ENCODE measurements at places on chromosomes 16 and 17.

GRCh38 chr17:37698911-37699255, 46.0 kb downstream of the HNF1B start:
- no peak for DNase-seq

- peak; percentile 97 for DNase-seq
These were observed 2.5 kb downstream of the CORO1A start for GRCh38 chr16:30185683-30186421.

GRCh38 chr16:67948015-67948414, 4.1 kb upstream of the LCAT start:
- no peak for DNase-seq

GRCh38 chr17:75288770-75289114, 491 bp downstream of the SLC25A19 start:
- DNase-seq: peak; percentile 54

DNA sequence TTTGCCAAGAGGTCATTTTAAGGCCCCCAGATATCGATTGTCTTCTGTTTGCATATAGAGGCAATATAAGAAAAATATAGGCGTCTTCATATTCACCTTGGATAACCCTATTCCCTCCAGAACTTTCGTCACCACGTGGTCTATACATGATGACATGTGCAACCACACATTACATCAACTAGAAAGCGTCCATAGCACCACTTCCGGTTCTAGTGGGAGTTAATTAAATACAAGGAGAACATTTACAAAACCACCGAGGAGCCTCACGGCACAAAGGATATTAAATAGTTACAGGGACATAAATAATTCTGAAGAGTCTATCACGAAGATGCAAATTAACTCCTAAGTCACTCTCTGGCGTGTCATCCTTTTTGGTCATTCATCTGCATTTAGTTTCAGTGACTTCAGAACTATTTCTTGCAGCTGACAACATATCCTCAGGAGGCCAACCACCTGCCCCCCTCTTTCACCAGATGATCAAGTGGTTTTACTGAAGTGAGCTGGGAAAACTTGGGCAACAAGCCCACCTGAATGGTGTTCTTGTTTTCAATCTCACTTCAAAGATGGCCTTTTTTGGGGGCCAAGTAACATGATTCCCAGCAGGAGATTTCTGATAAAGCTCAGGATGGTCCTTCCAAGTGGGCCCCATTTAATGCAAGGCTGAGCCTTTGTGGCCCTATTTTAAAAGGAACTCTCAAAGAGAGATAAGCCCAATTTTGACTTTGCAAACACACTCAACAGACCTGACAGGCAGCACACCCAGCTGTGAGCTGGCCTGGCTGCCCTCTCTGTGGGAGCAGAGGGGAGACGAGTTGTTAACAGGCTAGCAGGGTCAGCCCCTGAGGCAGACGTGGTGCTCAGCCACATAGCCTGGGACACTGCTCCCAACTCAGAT, 15.3 kb downstream of the CMTM3 start:
- DNase-seq: no peak

DNA sequence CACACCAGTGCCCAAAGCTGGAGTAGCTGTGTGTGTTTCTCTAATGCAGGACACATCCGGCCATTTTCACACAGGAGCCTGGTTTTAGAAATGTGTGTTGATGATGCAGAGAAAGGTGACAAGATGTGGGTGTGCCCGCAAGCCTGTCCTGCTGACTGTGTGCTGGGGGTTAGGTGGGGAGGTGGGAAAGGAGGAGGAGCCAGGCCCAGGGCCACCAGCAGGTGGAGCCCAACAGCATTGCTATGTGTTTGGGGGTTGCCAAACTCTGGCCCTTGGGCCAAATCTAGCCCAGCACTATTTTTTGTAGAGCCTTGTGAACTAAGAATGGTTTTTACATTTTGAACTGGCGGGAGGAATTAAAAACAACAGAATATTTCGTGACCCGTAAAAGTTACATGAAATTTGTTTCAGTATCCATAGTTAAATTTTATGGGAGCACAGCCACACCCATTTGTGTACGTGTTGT, 61.7 kb upstream of the LGALS9 start:
- peak; percentile 71 for DNase-seq

DNA sequence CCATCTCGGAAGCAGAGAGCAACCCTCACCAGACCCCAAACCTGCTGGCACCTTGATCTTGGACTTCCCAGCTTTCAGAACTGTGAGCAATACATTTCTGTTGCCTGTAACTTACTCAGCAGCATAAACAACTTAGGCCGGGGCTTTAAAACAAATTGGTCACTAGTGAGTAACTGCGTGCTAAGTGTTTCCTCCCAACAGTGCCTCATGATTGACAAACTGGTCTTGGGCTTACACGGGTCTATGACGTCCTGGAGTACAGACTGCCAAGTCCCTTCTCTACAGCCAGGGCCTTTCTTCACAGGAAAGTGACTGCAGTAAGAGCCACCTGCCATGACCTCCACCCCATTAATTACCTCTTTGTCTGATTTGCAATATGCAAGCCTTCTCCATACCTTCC, 136.7 kb downstream of the XYLT1 start:
- DNase-seq: no peak

DNA sequence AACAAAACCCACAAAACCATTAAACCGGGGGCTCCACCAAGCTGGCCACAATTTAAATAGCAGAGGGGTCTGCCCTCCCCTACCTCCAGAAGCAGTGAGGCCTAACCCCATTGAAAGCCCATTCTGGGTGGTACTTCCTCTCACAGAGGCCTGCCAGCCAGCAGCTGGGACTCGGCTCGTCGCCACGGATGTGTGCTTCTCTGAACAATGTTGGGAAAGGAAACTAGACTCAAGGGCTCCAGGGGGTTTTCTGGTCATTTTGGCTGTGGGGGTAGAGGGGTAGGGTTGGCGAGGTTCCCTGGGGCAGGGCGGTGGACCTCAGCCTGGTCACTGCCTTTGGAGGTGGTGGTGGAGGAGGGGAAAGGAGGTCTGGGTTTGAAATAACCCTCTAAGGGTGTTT, 4.7 kb upstream of the PLCG2 start:
- no peak for DNase-seq

- no peak for DNase-seq
These were observed 26.7 kb downstream of the SLC12A3 start for GRCh38 chr16:56891685-56892084.

- no peak for DNase-seq
These were observed 24.4 kb downstream of the CNTROB start for GRCh38 chr17:7956228-7956965.

GRCh38 chr16:8694795-8695728, 20.6 kb downstream of the ABAT start:
- no peak for DNase-seq

- no peak for DNase-seq
These were observed 5.4 kb upstream of the KIF18B start for GRCh38 chr17:44952946-44953475.

GRCh38 chr17:69762359-69762758, 312.7 kb upstream of the KCNJ16 start:
- no peak for DNase-seq

DNA sequence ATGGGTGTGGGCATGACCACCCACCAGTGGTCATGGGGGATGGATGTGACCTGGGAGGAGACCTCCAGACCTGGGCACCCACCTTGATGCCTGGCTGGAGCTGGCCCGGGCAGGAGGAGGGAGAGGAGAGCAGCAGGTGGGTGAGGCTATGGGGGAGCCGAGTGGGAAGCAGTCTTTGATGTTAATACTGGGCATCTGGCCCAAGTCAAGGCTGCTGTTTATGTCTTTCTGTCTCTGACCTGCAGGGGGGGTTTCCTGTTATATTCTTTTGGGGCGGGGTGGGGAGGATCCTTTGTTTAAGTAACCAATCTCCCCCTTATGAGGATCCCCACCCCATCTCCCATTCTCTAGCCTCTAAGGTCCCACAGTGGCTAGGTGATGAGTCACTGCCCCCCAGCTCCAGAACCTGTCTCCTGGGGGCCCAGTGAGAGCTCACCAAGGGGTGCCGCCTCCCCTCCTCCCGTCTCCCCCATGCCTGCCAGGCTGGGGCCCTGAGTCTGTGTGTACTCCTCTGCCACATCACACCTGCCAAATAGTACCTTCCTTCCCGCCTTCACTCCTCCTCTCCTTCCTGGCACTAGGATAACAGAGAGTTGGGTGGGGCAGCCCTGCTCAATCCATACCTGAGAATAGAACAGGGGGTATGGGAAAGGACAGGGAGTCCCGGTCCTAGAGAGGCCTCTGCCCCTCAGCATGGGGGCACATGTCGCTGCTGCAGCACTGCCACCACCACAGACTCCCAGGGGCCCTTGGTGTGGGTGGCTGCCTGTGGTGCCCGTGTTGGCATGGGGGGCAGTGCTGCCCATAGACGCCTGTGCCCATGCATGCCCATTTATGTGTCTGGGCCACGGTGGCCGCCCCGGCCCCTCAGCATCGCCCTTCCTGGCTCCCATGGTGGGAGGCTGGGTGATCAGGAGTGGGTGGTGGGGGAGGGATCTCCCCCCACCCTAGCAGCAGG, 7.3 kb downstream of the THRA start:
- peak; percentile 46 for DNase-seq

DNA sequence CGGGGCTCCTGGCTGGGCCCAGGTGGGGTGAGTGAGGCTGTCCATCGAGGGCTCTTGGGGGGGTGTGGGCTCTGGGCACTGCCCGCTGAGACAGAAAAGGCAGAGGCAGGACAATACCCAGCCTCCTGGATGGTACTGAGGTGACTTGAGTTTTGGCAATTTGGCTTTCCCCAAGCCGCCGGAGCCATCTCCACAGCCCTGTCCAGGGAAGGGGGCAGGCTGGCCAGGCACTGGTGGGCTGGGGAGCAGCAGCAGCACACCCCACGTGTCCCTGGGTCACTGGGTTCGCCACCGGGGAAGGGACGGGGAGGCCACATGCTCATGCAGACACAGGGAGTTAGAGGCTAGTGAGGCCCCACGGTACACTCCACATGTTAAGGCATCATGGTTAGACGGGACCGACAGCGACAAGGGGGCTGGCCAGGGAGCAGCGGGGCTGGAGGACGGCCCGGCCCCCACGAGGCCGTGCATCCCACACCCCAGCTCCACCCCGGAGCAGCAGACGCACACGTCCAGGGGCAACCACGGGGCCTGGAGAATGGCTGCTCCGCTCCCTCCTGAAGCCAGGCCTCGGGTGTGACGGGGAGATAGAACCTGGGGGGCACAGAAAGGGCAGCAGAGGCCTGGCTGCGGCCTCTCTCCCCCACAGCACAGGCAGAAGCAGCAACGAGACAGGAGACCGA, 3.0 kb downstream of the ARHGDIA start:
- DNase-seq: no peak

DNA sequence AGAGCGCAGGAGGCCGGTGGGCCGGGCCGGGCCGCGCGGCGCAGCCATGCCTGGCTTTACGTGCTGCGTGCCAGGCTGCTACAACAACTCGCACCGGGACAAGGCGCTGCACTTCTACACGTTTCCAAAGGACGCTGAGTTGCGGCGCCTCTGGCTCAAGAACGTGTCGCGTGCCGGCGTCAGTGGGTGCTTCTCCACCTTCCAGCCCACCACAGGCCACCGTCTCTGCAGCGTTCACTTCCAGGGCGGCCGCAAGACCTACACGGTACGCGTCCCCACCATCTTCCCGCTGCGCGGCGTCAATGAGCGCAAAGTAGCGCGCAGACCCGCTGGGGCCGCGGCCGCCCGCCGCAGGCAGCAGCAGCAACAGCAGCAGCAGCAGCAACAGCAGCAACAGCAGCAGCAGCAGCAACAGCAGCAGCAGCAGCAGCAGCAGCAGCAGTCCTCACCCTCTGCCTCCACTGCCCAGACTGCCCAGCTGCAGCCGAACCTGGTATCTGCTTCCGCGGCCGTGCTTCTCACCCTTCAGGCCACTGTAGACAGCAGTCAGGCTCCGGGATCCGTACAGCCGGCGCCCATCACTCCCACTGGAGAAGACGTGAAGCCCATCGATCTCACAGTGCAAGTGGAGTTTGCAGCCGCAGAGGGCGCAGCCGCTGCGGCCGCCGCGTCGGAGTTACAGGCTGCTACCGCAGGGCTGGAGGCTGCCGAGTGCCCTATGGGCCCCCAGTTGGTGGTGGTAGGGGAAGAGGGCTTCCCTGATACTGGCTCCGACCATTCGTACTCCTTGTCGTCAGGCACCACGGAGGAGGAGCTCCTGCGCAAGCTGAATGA, 606 bp downstream of the THAP11 start:
- DNase-seq: peak; percentile 66

DNA sequence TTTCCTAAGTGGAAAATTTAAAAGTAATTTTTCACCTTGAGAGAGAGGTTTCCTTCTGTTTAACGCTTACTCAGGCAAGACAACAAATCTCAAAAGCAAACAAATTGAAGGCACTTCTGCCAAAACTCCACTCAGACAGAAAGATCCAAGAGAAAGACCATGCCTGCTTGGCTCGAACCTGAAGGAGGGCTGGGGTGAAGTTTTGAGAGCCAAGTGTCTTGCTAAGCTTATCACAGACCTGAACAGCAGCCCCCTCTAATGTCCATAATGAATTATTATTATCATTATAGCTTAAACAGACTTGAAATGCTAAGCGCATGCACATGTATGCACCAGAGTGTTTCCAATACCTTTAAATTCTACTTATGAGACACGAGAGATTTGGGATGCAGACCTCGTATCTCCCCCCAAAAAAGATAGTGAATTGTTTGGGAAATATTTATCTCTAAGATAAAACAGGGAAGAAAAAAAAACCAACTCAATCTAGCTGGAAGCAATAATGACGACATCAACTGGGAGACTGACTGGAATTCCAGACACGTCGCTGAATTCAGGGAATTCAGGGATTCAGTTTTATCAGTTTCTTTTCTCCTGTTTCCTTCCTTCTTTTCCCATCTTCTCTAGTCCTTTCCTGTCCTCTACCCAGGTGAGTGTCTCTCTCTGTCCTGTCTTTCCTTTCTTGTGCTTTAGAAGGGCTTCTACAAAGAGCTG, 473.2 kb downstream of the RBFOX1 start:
- no peak for DNase-seq

DNA sequence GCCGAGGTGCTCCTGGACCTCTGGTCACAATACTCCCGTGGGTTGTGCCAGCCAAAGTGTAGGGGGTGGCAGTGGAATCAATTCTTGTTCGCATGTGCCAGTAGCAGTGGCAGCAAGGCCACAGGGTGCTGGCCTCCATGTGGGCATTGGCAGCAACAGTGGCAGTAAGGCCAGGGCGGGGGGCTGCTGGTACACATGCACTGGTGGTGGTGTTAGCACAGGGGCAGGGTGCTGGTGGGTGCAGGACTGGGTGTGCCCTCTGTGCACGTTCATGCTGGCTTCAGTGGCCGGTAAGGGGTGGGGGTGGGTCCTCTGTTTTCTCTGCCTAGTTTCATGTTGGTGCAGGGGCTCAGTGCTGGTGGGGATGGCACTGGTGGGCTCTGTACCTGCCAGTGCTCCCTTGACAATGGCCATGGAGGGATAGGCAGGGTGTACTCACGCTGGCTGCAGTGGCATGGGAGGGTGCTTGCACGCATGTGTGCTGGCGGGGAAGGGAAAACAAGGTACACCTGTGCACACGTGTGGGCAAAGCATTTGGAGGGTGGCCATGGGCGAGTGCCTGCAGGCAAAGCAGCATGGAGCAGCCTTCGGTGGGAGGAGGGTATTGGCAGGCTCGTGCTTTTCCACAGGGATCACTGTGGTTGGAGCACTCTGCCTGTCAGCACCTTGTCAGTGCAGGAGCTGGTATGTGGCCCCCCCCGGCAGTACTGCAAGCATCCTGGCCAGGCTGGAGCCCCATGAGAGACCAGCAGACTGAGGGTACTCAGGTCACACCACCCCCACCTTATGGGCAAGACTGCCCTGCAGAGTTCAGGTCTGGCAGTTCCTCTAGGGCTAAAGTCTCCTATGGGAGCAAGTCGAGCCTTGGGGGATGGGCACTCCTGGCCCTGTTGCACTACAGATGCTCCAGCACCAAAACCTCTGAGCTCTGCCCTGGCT, 35.8 kb downstream of the NF1 start:
- no peak for DNase-seq
